ENCODE measurements at places on chromosomes 13 and 19.

GRCh38 chr19:4694211-4694987, 24.3 kb upstream of the MYDGF start:
- no peak for DNase-seq

DNA sequence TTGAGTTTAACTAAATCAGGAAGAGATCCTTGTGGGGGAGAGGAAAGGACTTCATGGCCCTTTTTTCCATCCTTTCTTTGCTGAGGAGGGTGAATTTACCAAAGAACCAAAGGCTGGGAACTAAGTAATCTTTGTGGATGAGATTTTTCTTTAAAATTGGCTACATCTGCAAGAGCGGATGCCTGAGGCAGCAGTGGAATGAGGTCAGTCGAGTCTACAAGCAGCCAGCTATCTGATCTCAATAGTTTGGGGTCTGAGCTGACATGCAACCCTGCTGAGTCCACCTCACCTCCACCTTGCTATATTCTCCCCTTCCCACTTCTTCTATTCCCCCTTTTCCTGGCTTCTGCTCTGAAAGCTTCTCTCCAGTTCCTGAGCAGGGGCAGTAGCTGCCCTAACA, 3.6 kb upstream of the DNAJC15 start:
- no peak for DNase-seq

GRCh38 chr13:74329962-74330361, 195.8 kb upstream of the KLF12 start:
- DNase-seq, result no peak

DNA sequence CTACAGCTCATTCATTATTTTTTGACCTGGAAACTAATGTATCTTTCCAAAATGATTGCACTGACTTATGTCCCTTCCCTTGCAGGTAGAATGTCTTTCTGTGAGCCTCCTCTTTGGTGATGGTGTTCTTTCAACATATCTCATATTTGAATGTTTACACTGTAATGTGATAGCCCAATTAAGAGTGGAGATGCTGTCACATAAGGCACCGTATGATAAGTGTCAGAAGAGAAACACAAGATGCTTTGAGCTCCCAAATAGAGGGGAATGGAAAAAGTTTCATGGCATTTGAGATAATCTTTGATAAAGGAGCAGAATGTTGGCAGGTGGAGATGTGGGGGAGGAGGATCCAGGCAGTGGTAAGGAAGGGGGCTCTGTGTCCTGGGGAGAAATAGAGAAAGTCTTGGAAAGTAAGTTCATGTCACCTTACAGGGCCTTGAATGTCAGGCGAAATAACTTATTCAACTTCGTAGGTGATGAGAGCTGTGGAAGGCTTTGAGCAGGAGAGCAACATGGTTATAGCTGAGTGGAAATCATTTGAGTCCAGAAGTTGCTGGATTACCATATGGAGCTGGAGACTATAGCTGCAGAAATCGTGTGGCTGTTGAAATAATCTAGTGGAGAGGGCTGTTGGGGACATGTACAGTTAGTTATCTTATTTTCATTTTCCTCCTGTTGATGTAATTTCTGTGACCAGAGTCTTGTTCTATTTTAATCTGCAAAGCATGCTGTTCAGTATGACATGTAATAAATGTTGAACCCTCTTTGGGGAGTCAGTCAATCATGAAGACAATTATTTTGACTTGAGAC, 10.3 kb upstream of the RNF113B start:
- no peak for DNase-seq

Measured in GM06990 (cell line).